Endodermal cell (in vitro differentiated cells): ENCODE measurements at places on chromosomes 12 and 14.

- no peak for DNase-seq
These were observed 133.5 kb downstream of the ETV6 start for GRCh38 chr12:11782914-11783420.

DNA sequence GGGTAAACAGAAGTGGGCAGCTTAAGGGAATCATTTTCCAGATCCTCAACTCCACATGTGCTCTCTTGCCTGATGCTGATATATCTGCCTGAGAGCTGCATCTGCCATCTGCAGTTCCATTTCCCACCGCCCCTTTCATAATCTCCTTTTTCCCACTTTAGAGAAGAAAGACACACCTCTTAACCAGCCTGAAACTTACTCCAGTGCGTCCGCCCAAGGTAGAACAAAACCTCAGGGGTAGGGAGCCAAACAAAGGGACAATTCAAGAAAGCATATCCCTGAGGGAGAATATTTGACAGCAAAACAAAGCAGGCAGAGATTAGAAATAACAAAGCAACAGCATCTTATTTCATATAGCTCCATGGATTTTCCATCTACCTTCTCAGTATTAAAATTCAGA is 4.3 kb downstream of the MDM1 start:
- no peak for DNase-seq

DNA sequence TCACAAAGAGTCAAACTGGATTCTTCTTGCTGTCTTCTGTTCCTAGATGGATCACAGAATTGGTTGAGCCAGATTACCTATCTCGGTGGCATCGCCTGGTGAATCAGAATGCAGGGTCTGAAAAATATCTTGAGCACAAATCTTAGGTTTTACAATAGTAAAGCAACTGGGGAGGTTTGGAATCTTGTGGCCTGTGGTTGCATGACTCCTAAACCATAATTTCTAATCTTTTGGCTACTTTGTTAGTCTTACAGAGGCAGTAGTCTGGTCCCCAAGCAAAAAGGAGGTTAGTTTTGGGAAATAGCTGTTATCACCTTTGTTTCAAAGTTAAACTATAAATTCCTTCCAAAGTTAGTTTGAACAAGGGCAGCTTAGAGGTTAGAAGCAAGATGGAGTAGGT is 1488.5 kb upstream of the FLRT2 start:
- no peak for DNase-seq

GRCh38 chr14:101912841-101913240 is 51.5 kb upstream of the DYNC1H1 start:
- DNase-seq: no peak

DNA sequence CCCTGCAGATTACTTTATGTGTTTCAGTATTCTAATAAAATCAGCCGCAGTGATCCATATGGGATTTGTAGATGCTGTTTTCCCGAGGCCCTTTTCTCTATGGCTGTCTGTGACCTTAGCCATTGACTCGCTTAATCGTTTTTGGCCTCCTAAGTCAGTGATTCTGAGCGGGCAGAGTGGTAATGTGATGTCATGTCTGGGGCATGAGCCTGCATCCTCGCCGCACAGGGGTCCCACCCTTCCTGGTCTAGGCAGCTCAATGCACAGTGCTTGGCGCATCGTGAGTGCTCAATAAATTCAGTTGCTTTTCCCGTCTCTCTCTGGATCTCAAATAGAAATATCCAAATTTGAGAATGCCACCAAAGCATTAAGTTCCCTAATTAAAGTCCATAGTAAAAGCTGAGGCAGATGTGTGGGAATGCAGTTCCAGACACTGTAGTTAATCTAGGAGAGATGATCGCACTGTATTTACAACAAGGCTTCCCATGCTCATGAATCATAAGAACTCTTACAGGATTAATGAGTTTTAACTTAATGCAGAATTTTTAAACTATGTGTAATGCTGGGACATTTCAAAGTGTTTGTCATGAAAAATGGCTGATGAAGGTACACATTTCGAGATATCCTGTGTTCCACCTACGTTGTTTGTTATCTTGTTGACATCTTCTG is 29.3 kb downstream of the HMGA2 start:
- no peak for DNase-seq

GRCh38 chr14:37223947-37224474 is 26.3 kb downstream of the MIPOL1 start:
- no peak for DNase-seq
